ENCODE measurements at places on chromosomes 2 and 18.

DNA sequence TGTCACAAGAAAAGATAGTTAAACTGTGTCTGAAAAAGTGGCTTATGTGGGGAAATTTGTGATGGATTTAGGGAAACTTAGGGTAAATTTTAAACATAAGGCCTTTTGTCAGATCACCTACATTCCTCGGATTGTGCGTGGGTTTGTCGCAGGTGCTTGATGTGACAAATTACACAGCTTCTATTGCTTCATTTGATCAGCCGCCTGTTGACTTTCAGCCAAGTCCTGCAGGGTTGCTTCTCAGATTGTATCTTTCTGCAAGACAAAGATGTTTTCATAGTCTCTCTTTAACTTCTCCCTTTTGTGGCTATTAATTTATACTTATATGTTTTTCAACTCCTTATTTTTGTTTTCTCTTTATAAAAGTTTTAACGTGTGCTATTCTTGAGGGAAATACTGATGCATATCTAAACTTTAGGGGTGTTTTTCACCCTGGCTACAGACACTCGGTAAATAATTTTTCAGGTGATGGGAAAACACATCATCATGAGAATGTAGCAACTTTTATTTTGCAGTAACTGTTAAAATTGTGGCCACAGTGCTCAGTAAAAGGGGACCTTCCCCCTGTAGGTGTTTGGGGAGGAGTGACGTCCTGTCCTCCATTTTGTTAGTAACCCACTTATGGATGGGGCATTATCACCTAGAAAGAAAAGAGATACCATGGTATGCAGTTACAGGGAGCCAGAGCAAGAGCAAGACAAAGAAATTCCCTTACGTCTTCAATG, 31.4 kb downstream of the GALM start:
- no peak for DNase-seq

DNA sequence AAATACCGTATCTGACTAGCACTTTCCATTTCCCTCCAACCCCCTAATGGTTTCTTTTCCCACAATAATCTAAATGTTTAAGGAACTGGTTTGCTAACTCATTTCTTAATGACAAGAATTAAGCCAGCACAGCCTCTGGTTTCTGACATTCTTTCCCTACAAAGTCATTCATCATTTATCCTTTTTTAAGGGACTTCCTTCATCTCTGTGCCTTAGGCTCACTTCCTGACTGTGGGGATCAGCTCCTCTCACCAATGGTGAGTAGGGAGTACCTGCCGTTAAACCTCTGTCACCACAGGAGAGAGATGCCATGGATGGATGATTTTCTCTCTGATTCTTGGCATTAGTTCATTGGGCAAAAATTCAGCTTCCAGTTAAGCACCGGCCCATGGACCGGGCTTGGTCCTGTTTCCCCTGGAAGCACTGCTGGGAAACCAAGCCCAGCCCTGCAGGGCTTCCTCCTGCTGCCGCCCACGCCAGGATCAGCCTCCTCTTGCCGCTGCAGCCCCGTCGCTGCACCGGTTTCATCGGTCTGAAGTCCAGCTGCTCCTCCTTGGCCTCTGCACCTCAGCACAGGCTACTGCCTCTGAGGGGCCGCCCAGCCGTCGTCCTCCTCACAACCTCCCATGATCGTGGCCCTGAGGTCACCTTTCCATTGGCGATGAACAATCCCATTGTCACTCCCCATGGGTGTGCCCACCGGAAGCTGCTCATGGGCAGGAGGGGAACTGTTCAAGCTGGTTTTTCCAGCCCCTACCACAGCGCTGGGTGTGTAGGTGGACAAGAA, 64.0 kb upstream of the ZNF516 start:
- no peak for DNase-seq

DNA sequence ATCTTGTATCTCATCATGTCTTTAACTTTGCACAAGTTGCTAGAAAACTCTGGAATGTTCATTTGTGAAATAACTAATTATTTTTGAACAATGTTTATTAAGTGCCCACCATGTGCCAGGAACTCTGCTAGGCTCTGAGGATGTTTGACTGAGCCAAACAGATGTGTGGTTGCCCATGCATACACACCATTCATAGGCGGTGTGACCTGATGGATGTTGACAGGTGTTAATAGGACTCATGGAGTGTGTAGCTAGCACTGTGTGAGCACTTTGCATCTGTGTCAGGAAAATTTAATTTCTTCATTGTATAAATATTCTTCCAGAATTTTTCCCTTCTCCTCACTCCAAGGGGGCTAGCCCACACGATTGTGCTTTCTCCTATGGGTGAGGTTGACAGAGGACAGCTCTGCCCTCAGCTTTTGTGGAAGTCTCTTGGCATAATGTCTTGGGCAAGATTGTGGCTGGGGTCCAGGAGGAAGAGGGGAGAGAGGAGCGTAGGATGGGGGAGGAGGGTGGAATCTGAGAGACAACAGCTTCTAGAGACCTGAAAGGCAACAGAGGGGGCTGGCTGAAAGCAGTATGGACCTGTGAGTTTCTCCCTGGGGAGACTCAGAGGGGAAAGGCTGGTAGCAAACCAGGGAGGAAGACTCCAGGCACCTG, 214.6 kb upstream of the CXCR4 start:
- no peak for DNase-seq

DNA sequence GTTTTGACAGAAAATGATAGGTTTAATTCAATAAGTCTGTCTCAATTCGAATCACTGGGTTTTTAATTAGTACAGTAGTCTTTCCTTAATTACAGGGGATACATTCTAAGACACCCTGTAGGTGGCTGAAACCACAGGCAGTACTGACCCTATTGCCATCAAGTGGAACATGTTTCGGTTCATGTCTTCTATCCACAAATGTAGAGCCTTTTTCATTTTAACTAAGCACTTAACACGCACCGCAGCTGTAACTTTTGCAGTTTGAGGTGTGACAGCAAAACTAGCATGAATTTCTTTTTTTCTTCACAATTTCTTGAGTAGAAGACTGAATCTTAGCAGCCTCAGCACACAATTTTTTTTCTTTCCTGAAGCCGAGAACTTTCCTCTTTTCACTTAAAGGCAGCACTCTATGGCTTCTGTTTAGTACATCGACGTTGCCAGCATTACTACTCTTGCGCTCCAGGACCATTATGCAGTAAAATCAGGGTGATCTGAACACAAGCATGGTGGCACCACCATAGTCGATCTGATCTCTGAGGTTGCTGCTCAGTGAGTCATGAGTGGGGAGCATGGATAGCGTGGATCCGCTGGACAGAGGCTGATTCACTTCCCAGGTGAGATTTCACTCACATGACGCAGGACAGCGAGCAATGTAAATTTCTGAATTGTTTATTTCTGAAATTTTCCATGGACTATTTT, 805.1 kb downstream of the RNF144A start:
- DNase-seq: no peak

GRCh38 chr2:195498176-195498575, 158.8 kb upstream of the SLC39A10 start:
- peak; percentile 37 for DNase-seq

GRCh38 chr18:52903857-52904256, 563.9 kb downstream of the DCC start:
- DNase-seq: peak; percentile 80

DNA sequence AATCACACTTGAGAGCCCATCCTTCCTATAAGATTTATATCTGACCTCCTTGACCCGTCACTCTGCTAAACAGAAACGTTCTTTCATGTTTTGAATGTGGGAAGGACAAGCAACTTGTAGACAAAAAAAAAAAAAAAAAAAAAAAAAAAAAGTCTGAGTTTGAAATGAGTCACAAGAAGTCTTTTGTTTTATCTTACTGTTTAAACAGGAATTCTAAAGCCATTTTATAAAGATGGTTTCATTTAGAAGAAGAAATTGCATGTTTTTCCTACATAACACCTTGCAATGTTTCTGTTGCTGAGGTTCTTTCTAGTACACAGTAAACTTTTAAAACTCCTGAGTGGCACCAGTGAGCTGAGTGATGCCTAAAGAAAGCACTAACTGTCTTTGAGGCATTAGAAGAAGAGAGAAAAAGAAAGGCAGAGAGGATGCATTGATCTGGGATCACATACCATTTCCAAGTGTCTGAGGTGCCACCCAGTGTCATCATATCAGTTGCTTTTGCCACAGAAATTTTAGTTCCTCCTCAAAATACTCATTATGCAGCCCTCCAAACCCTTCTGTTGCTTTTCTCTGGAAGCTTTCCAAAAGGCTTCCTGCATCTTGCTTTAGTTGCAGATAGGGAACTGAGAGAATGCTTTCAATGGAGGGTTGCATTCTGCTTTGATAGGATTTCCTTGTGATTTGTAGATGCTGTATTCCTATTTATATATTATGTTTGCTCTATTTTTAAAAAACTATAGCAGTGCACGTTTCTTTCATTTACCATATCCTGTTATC, 69.1 kb downstream of the ACVR2A start:
- peak; percentile 3 for DNase-seq

DNA sequence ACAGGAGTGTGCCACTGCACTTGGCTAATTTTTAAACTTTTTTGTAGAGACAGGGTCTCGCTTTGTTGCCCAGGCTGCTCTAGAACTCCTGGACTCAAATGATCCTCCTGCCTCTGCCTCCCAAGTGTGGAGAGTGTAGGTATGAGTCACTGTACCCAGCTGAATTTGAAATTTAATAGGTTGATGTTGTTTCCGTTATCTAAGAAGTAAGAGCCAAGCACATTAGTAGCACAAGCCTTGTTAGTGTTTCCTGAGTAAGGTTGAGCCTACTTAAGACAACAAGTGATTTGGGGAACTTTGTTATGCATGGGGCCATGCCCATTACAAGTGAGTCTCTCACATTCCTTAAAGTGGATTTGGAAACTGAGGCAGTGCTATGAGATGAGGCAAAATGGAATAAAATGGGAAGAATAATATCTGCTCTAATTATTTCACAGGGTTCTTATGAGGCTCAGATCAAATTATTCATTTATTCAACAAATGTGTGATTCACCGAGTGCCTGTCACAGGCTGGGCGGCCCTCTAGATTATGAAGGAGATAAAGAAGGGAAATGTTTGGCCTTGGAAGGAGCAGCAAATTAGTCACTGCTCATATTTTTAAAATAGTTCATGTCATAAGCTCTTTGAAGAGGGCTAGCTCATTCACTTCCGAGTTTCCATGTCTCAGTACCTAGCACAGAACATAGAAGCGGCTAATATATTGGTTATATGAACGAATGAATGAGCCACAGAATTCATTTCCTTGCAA, 217.2 kb downstream of the LDLRAD4 start:
- DNase-seq: no peak

GRCh38 chr18:60311676-60312360, 60.8 kb downstream of the MC4R start:
- DNase-seq: no peak

GRCh38 chr18:23458830-23459529, 5.9 kb downstream of the RIOK3 start:
- DNase-seq: no peak

DNA sequence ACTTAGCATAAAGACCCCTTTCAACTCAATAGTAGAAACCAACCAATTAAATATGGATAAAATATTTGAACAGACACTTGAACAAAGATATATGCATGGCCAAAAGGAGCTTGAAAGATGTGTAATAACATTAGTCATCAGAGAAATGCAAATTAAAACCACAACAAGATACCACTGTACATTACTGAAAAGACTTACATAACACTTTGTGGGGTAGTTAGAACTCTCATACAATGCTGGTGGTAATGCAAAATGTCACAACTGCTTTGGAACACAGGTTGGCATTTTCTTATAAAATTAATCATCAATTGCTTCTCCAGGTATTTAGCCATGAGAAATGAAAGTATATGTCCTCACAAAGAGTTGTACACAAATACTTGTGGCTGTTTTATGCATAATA, 60.7 kb downstream of the TTC27 start:
- no peak for DNase-seq

DNA sequence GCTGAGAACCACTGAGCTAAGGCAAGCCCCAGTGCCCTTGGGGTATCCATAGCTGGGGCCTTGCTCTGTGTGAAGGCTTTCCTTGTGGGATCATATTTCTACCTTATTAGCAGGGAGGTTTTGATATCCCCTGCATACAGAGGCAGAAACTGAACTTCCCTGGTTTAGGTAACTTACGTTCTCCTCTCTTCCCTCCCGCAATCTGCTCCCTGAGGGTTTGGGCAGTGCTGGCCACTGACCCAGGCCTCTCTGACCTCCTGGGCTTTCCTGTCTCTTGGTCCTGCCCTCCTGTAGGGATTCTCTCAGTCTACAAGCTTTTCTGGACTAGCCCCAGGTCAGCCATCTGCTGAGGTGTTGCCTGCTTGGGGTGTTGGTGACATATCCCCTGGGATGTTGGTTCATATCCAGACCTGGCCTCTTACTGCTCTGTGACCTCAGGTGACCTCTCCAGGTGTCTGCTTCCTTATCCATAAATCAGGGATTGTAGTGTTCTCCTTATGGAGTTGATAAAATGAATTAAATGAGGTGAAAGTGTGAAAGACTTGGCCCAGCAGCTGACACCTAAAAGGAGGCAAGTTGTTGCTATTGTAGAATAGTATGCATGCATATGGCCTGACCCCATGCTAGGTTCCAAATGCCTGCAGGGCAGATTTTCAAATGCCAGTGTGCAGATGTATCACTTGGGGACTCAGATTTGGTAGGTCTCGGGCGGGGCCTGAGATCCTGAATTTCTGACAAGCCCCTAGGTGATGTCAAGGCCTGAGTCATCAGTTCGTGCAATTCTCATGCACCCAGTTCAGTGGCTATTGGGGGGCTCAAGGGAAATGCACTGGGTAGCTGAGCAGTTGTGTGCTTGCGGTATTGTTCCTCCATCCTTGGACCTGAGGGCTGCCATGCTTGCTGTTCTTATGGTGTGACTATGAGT, 106.6 kb downstream of the FHOD3 start:
- DNase-seq: no peak

GRCh38 chr2:47021301-47022009, 105.8 kb upstream of the MCFD2 start:
- no peak for DNase-seq

DNA sequence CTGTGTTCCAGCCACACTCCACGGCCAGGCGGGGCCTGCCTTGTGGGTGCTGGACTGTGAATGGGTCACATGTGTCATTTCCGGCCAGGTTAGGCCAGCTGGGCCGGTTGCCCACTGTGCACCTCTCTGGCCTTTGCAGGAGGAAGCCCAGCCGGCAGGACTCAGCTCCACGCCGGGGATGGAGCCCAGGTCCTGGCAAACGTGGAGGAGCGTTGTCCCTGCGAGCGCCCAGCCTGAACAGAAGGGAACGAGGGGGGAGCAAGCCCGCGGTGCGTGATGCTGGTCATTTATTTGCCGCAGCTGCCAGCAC, 152.9 kb downstream of the PXDN start:
- DNase-seq: no peak

DNA sequence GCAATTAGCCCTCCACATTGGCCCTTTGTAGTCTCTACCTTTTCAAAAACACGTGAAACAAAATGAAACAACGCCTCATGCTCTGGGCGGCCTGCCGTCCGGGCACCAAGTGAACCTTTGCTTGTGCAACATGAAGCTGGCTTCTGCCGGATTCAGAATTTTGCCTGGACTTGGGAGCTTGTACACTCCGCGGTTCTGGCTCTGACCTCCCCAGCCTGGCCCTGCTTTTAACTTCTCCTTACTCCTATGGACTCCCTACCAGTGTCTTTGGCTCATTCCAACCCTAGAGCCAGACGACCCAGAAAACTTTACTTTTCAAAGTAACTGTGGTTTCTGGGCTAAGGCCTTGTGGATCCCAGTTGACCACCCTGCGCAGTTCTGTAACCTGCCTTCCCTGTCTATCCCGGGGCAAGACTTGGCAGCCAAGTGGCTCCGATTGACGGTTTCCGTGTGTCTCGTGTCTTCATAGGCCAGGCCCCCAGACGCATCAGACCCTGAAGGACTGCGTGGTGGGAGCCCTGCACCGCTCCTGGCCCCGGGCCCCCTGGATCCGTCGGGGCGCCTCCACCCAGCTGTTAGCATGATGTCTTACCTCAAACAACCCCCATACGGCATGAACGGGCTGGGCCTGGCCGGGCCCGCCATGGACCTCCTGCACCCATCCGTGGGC, 1.9 kb downstream of the OTX1 start:
- no peak for DNase-seq

GRCh38 chr2:63580651-63581297, 7.5 kb downstream of the WDPCP start:
- DNase-seq: no peak

Data from COR-L47 (cell line).